Lower lobe of right lung (tissue), 2 donors: ENCODE measurements at places on chromosomes 2 and 18. TPM values are rescaled to one million over a fixed set of nuclear protein-coding genes. Genes with fewer than 3 reads are reported as not detected.

The FAM124B gene
- 4.8 TPM for total RNA-seq

The CDH2 gene
- 0.68 TPM for total RNA-seq

The SAP130 gene
- 20.1 TPM for total RNA-seq

The PDE11A gene
- total RNA-seq, result 0.27 TPM

The APCDD1 gene
- 33.4 TPM for total RNA-seq

The COL6A3 gene
- 114 TPM for total RNA-seq

The GULP1 gene
- total RNA-seq, result 27.6 TPM

The TUBA4B gene
- 3.5 TPM for total RNA-seq

The EIF2B4 gene
- total RNA-seq, result 32.9 TPM

The IL1F10 gene
- total RNA-seq, result not detected

The CCDC148 gene
- 2.8 TPM for total RNA-seq

The DUSP19 gene
- 5.6 TPM for total RNA-seq

The EIPR1 gene
- 14.9 TPM for total RNA-seq

The TNFRSF11A gene
- 3.9 TPM for total RNA-seq

The TPRKB gene
- total RNA-seq, result 17.3 TPM

The CHRNA1 gene
- total RNA-seq, result not detected

The LONRF2 gene
- total RNA-seq, result 2.1 TPM

The EFR3B gene
- 9.0 TPM for total RNA-seq

The CDH19 gene
- 1.2 TPM for total RNA-seq

The PRKD3 gene
- 39.3 TPM for total RNA-seq

The AMER3 gene
- total RNA-seq, result not detected

The ALKAL2 gene
- total RNA-seq, result 6.7 TPM

The DYSF gene
- total RNA-seq, result 41.2 TPM

The AGXT gene
- not detected for total RNA-seq

The FAP gene
- total RNA-seq, result 3.4 TPM
